ENCODE measurements at places on chromosomes 2 and 18. TPM values are rescaled to one million over a fixed set of nuclear protein-coding genes. Genes with fewer than 3 reads are reported as not detected.

The NR4A2 gene
- 0.72 TPM for total RNA-seq

GRCh38 chr2:96359310-96359709 is 23.7 kb downstream of the NCAPH start:
- no peak for DNase-seq

GRCh38 chr18:8073167-8073566 is 506.1 kb downstream of the PTPRM start:
- DNase-seq, result no peak

DNA sequence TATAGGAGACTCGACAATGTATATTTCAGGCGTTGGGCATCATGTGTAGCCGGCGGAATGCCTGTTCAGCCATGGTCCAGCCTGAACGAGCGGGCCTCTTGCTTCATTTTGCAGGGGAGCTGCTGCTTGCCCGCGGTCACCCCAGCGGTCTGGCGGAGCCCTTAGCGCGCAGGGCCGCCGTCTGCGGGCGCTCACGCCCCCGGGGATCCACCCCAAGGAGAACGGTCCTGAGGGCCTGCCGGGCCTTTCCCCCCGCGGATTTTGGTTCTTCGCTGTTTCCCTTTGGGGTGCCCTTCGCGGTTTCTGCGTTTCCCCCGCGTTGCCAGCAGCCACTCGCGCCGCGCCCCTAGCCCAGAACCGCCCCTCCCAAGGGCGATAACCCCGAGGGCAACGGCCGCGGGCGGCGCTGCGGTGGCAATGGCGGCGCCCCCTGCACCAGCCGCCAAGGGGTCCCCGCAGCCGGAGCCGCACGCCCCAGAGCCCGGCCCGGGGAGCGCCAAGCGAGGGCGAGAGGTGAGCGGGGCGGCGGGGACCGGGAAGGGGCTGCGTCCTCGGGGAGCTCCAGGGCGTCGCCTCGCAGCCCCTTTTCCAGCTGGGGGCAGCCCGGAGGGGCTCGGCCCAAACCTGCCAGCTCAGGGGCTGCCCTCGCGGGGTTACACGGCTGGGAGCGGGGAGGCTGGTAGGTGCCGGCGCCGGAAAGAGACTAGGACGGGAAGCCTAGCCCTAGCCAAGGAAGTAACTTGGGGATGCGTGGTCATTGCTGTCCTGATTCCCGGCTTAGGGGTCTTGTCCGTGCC is at the start of gene MFSD2B:
MFSD2B (plus strand) TSS at position 406 of the 797 bp plus-strand sequence; CDS start at position 418, 12 bp downstream.
- DNase-seq, result peak; percentile 88

DNA sequence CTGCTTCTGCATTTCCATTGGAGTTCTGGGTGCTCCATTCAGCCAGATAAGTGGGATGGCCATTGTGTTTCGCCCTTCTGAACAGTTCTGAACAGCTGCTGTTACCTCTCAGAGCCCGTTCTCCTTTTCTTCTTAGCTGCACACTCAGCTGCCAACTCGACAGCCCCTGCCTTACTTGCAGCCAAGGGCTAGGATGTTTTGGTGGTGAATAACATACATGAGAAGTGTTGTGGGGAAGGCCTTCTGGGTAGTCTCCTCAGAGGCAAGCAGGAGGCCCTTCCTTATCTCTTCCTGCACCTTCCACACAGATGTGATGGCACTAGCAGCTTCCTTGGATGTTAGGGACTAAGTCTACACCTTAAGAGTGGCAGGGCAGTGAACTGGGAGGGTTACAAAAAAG is 138.4 kb upstream of the NOSTRIN start:
- no peak for DNase-seq

The DUSP19 gene
- total RNA-seq, result 2.4 TPM

The CCDC148 gene
- total RNA-seq, result 1.8 TPM

- DNase-seq, result peak; percentile 77
Observed at GRCh38 chr2:40244675-40245074, 207.2 kb downstream of the SLC8A1 start.

DNA sequence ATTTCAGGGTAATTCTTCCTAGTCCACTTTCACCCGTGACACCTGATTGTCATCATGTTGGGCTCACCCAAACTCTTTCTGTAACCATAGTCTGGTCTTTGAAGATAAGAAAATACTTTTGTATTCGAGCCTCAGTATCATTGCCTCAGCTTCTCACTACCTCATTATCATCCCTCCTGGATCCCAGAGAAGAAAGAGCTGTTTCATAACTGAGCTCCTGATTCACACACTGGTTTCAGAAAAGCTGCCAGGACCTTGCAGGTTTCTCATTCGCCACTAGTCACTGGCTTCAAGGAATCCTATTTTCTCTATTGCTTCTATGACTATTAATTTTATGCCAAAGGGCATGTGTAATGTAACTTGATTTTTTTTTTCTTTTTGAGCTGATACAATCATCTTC is 2.9 kb upstream of the CRIM1 start:
- no peak for DNase-seq

- DNase-seq, result no peak
Observed at GRCh38 chr2:69944756-69945155, 16.7 kb downstream of the ASPRV1 start.

DNA sequence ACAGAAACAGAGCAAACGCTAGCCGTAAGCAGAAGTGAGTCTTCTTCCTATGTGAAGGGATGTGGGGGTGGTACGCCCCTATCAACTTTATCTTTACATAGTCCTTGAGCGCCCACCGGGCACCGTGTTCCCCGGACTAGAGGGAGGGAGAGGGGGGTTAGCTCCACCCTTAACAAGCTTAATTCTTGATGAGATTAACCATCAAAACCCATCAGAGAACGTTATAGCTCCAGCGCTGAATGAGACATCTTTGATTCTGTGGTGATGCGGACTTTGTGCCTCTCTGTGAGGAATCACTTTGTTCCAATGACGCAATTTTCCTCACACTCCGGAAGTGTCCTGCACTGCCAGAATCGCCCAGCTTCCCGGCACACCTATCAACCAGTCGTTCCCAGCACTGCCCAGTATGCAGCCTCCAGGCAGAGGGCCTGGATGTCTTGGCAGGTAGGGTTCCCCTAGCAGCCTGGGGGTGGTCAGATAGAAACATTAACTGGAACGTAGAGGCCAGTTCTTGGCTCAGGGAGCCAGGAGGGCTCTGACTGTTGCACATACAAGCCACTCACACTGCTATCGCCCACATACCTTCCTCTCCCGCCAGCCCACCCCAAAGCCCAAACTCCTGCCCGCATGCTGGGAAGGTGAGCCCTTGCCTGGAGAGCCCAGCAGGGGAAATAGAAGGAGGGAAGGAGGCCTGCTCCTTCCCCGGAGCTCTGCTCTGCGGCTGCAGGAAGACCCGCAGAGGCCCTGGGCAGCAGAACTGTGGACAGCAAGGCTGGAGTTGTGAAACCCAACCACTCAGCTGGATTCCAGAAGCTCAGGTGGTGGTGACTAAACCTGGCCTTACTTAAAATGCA is 1.9 kb upstream of the ODC1 start:
- DNase-seq, result peak; percentile 52

The LAMA1 gene
- 8.3 TPM for total RNA-seq

- DNase-seq, result peak; percentile 91
Observed at GRCh38 chr2:10546975-10547391, 98.9 kb upstream of the ODC1 start.

The CBLN2 gene
- not detected for total RNA-seq

- peak; percentile 91 for DNase-seq
Observed at GRCh38 chr2:128347701-128348539, 29.3 kb upstream of the HS6ST1 start.

DNA sequence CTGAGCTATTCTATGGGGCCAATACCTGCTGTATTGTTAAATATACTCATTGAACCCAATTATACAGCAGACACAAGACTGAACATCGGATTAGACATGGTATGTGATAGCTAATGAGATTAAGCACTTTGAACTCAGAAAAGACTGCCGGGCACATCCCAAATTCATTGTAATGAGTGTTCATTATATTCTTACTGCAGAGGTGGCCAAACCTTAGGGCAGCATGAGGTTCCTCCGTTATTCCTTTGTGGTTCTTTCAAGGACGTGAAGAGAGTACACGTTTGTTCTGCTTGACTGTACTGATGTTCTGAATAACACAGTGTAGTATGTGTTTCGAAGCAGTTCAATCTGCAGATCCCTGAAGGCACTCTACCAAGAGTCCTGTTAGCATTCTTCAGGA is 78.4 kb downstream of the KIF5C start:
- no peak for DNase-seq

- DNase-seq, result no peak
Observed at GRCh38 chr2:30354621-30355020, 92.4 kb upstream of the LCLAT1 start.

GRCh38 chr18:7548221-7548620 is 18.9 kb upstream of the PTPRM start:
- no peak for DNase-seq

GRCh38 chr2:15893689-15894480 is 46.5 kb upstream of the MYCN start:
- no peak for DNase-seq

The SEC11C gene
- total RNA-seq, result 10.1 TPM

GRCh38 chr2:40559175-40559574 is 107.3 kb upstream of the SLC8A1 start:
- DNase-seq, result no peak

The PDK1 gene
- total RNA-seq, result 18.9 TPM

- no peak for DNase-seq
Observed at GRCh38 chr18:57141208-57142129, 5.4 kb upstream of the BOD1L2 start.

- DNase-seq, result no peak
Observed at GRCh38 chr2:225025917-225026571, 16.2 kb downstream of the DOCK10 start.

The PROM2 gene
- total RNA-seq, result 0.36 TPM

- no peak for DNase-seq
Observed at GRCh38 chr2:239472235-239472775, 71.5 kb upstream of the HDAC4 start.

The NEU4 gene
- total RNA-seq, result not detected

DNA sequence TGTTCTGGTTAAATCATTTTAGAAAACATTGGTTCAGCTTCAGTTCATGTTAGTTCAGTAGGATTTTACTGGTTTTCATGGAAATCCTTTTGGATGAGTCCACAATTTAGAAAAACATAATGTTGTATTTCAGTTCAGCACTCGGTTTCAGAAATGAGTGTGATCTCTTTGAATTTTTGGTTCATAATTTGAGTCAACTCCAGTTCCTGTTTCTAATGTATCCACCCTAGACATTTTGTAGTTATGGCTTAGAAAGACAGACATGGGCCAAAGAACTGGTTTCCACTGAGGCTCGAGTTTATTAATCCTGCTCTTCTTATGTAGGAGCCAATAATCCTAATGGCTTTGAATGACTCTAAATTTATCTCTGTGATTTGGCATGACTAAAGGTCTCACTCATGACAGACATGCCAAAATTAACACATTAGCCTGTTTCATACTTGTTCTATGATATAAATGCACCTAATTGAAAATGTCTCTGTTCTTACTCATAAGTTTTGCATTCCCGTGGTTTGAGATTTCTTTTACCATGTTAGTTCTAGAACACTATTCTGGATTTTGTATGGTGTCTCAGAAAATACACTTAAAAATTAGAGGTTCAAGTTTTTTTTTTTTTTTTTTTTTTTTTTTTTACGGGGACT is 82.3 kb upstream of the SPRED2 start:
- DNase-seq, result peak; percentile 67

The UGT1A6 gene
- not detected for total RNA-seq

The PTPRN gene
- total RNA-seq, result 1.2 TPM

GRCh38 chr2:118773826-118774225 is 73.6 kb downstream of the EN1 start:
- no peak for DNase-seq

The CPS1 gene
- 21.7 TPM for total RNA-seq

DNA sequence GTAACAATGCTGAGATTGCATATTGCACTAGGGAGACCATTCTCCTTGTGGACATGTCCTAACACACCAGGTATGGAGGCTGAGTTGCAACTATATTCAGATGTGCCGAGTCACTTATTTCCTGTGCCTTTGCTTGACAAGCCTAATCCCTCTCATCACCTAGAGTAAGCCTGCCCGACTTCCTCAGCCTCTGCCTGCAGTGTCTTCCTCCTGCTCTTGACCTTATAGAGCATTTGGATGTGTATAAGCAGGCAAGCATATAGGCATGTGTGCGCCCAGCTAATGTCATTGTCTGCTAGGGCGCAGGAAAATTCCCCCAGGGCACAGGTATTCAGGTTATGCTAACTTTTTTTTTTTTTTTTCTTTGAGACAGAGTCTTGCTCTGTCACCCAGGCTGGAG is 316.9 kb downstream of the CDH2 start:
- DNase-seq, result no peak

The SPATA3 gene
- not detected for total RNA-seq

The POTEF gene
- total RNA-seq, result 0.29 TPM

GRCh38 chr18:22168360-22168921 is 948 bp upstream of the GATA6 start:
- DNase-seq, result peak; percentile 91

- no peak for DNase-seq
Observed at GRCh38 chr2:143259368-143259958, 130.2 kb downstream of the ARHGAP15 start.

The TBR1 gene
- not detected for total RNA-seq

The CELF4 gene
- not detected for total RNA-seq

DNA sequence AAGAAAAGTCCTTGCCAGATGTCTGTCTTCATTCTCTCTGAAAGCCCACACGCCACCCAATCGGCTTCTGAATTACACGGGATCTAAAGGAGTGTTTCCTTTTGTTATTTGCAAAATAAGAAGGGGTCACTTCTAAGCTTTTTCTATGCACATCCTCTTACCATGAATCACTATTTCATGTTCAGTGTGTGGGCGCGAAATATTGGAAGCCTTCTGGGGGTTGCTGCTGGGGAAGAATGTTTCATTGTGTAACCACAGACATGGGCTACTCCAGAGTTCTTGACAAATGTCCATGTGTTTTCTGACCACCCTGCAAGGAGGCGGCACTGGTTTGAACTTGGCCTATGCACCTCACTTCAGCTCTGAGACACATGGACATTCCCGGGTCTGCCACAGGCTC is 133.6 kb upstream of the APCDD1 start:
- DNase-seq, result no peak

GRCh38 chr2:214378455-214379103 is 32.3 kb upstream of the VWC2L start:
- DNase-seq, result no peak

The NT5DC4 gene
- not detected for total RNA-seq

- DNase-seq, result no peak
Observed at GRCh38 chr18:56721031-56721430, 69.9 kb downstream of the WDR7 start.

DNA sequence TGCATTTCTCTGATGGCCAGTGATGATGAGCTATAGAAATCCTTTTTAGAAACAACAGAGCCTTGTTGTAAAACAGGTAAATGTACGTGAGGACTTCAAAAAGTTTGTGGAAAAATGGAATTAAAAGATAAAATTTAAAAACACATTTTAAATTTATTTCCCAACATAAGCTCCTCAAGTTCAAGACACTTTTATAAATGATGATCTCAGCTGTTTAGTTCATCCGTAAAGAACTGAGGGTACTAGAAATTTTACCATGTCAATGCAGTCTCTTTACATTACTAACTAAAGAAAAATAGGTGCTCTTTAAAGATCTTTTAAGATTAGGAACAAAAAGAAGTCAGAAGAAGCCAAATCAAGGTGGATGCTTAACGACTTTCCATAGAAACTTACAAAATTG is 52.5 kb downstream of the MSH2 start:
- DNase-seq, result no peak

GRCh38 chr2:37376421-37377186 is 32.2 kb downstream of the QPCT start:
- DNase-seq, result no peak
